ENCODE measurements at places on chromosomes 4 and X.

- DNase-seq = no peak
These were observed 65.7 kb downstream of the SHROOM2 start for GRCh38 chrX:9851890-9852289.

DNA sequence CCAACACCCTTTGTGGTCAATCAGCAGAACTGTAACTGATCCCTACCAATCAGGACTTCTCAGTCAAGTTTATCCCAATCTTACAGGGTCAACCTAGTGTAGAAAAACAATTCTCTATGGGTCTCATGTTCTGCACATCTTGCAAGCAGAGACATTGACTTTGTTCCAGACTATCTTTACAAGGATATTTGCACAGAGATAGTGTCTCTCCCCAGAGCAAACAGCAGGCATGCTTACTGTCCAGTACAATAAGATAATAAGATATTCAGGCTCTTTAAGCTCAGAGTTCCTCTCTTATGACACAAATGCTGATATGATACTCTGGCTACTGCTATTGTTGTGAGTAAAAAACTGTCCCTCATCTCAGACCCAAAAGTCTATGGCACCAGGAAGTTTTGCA, 53.2 kb downstream of the ACSL4 start:
- no peak for DNase-seq

GRCh38 chr4:40662962-40663604, 33.4 kb upstream of the RBM47 start:
- no peak for DNase-seq

DNA sequence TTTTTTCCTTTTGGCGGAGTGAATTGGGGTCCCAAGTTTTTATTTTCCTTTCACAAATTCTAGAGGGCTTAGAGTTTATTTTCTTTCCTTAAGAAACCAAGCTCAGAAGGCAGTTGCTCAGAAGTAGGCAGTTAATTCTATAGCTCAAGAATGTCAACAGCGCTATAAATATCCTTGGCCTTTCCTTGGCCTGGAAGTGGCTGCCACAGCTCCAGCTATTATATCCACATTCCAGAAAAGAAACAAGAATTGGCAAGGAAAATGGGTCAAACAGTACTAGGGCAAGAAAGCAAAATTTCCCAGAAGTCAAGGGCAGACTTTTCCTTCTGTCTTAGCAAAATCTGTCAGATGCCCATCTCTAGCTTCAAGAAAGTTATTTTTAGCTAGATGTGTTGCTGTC, 31.0 kb downstream of the SLC10A6 start:
- DNase-seq = no peak

DNA sequence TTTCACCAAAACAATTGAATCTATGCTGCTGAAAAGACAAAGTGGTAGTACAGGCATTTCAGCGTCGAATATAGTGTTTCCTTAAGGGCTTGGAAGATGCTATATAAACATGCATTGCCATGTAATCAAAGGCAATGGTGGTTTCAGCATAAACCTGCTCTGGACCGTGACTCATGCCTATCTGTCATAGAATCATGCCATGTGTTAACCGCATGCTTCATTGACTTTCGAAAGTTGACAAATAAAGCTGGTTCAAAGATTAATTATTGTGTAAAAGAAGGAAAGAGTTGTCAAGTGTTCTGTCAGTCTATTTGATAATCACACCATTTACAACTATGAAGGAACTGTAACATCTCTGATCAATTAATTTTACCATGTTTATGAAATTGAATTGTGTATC, 83.2 kb downstream of the FUNDC1 start:
- DNase-seq = no peak

DNA sequence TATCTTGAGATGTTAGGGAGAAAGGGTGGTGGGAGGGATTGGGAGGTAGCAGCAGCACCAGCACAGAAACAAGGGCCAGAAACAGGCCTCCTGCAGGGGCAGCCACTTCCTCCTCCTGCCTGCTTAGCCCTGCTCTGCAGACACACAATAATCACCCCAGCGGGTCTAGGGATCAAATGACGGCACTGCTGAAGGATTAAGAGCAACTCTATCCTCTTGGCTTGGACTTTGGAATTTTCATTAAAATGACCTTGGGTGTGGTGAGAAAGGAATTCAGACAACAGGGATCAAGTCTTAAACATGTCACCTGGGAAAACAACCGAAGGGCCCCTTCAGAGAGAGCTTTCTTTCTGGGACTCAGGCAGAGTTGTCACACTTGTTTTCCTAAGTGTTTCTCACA, 353.4 kb downstream of the SPRY1 start:
- DNase-seq = no peak

GRCh38 chrX:65874765-65875164, 165.1 kb downstream of the VSIG4 start:
- no peak for DNase-seq

DNA sequence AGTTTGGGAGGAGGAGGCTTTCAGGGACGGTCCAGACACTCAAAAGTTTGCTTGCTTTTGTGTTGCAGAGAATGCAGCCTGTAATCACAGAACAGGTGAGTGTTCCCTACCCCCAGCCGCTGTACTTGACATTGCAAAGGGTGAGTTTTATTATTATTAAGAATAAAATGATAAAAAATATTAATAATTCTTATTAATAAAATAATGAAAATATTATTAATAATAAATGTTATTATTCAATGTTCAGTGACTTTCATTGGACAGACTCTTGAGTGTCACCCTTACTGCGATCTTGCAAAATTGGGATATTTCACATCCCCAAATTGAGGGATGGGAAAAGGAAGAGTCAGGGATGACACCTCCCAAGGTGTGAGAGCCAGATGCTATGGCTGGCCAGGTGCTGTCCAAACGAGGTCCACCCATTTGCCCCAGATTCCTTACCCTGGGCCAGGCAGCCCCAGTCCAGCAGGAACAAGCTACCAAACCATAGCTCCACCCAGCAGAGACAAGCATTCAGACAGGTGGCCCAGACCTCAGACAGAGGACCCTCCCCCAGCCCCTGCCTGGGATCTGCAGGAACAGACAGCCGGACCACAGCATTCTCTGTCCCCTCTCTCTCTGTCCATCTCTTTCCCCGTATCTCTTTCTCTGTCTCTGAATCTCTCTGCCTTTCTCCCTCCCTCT, 22.4 kb downstream of the IL3RA start:
- no peak for DNase-seq

- DNase-seq = no peak
These were observed 1441.6 kb upstream of the PCDH7 start for GRCh38 chr4:29278585-29278984.

DNA sequence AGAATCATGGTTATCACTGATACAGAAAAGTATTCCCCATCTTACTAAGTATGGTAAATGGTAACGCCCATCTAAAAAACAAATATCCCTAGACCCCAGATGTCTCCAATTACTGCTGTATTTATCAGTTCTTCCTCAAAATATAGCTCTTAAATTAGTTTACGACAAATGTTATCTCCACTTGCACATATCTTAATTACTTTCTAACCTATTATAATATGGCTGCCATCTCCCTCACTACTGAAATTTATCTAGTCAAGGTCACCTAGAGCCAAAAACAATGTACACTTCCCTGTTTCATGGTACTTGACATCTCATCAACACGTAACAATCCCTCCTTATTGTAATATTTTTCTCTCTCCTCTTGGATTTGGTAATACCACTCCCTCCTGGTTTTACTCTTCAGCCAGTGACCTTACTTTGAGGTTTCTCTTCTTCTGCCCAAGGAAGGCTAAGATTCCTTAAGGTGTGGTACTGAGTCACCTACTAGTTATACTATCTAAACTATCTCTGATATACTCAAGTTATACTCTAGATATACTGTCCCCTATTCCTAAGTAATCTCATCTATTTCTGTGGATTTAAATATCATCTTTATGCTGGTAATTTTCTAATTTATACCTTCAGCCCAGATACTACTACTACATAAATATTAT, 8.6 kb downstream of the LCORL start:
- no peak for DNase-seq

- DNase-seq = no peak
These were observed 259.5 kb downstream of the RCHY1 start for GRCh38 chr4:75254745-75255144.

GRCh38 chrX:52284865-52285264, 84.0 kb upstream of the XAGE2 start:
- DNase-seq = no peak

GRCh38 chr4:94244087-94244828, 36.6 kb downstream of the SMARCAD1 start:
- no peak for DNase-seq

GRCh38 chr4:42152507-42153504, at the start of gene BEND4:
Gene BEND4, minus strand, starts transcription at chr4:42152655. Its CDS starts 512 bp downstream, at chr4:42152143.
- DNase-seq = no peak

DNA sequence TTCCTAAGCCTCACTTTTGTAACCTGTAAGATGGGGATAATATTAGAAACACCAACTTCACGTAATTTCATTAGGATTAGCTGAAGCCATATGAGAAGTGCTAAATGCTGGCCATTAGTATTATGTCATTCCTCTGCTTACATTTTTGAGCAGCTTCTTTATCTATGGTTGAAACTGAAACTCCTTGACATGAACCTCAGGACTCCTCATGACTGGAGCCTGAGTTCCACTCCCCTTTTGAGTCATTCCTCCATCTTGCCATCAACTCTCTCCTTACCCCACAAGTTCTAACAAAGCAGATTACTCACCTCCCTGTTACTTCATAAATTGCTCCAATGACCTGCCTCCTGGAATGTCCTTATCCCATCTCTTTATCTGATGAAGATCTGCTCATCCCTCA, 123.2 kb upstream of the KCNIP4 start:
- DNase-seq = no peak

DNA sequence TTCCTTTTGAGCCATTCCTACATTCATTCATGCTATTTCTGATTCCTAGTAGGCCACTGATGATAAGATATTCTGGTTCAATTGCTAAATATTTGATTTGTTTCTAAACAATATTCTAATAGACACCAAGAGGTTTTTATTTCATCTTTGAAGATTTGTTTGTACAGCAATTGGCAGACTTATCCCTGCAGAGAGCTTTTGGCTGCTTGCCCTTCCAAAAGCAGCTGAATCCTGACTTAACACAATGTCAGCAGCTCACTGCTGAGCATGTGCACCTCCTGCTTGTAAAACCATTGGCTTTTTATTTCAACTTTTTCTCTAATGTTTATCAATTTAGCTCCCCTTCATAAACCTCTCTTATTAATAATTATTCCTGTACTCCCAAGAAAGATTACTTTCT, 45.3 kb downstream of the MMRN1 start:
- DNase-seq = no peak

GRCh38 chr4:74311696-74312313, 3.5 kb downstream of the EPGN start:
- DNase-seq = no peak

GRCh38 chrX:30653415-30654131, at the start of gene GK:
Gene GK, plus strand, starts transcription at chrX:30653423. Its CDS starts 115 bp downstream, at chrX:30653538.
- no peak for DNase-seq

DNA sequence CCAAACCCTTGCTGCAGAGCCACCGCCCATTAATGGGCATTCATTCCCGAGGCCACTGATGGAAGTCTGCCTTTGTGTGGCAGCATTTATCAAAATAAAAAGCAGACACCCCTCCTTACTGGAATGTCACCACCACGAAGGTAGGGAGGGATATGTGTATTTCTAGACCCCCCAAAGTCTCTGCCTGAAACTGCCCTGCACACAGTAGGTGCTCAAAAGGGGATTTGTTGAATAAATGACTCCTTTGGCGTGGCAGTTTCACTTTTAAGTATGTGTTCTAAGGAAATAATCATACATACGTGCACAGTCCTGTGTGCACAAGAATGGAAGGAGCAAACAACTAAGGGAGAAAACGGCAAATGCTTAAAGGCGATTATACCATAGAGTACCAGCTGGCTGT, 23.6 kb upstream of the GLOD5 start:
- no peak for DNase-seq

DNA sequence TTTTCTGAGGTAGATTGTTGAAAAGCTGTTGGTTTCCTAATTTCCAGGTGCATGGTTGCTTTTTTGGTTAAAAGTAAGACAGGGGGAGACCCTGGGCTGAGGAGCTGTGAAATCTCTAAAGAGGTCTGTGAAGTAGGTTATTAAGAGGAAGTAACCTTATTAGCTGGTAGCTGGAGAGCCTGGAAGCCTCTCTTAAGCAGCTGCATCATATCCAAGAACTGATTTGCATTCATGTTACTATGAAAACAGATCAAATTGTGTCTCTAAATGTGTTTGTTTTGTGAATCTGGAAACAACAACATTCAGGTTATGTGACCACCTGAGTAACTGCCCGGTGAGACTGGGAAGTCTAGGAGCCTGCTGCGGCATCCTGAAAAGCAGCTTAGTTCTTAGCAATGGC, 54.1 kb downstream of the ARHGAP10 start:
- no peak for DNase-seq

- no peak for DNase-seq
These were observed 5.3 kb upstream of the TRMT2B start for GRCh38 chrX:101057093-101057714.

- no peak for DNase-seq
These were observed 49.2 kb downstream of the PDS5A start for GRCh38 chr4:39928538-39928937.

DNA sequence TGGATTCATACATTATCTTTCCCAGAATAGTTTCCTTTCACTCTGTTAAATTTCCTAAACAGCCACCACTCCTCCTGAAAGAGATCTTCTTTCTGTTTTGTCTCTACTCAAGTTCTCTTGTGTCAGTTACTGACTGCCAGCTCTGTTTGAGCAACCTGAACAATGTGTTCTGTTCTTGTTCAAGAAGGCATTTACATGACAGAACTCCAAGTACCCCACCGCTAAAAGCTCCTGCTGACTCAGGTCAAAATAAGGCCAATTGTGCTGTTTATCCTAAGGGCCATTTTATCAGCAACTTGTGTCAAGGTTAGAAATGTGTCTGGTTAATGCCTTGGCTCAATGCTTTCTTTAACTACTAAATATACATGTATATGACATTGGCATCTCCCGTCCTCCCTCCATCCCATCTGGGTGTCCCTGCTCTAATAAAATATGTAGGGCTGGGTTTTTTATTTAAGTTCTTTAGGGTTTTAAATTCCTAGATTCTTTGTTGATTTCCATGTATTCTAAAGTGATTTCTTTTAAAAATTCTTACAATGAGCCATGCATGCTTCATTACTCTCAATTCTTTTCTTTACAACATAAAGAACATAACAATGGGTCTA, 144.3 kb upstream of the PAQR3 start:
- no peak for DNase-seq

- DNase-seq = no peak
These were observed 40.3 kb downstream of the ATP11C start for GRCh38 chrX:139892512-139892911.

GRCh38 chr4:95092766-95093165, 335.0 kb downstream of the BMPR1B start:
- DNase-seq = no peak

- DNase-seq = no peak
These were observed 21.2 kb downstream of the SMAD1 start for GRCh38 chr4:145502809-145503208.

- no peak for DNase-seq
These were observed 40.3 kb upstream of the FHL1 start for GRCh38 chrX:136106920-136107528.

DNA sequence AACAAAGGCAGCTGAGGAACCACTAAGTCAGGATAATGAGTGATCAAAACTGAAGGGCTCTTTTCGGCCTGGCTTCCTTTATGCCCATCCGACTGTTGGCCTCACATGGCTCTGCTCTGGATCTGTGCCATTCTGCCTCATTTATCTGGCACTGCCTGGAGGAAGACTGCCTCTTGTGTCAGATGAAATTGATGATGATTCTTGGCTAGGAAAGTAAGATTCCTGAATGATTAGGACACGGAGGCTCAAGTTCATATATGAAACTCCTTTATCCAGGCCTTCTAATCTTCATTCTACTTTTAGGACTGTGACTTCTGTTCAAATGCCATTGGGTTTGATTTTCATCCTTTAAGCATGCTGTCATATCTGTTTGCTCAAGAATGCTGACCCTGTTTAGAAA, 475.4 kb upstream of the RPS6KA3 start:
- no peak for DNase-seq
